ENCODE measurements at places on chromosomes 2 and 18.
A peak's percentile ranks its signal among the peaks of the same experiment; 100 is the strongest.

- DNase-seq = no peak
Measured at GRCh38 chr18:58952858-58953257, 88.2 kb downstream of the ZNF532 start.

DNA sequence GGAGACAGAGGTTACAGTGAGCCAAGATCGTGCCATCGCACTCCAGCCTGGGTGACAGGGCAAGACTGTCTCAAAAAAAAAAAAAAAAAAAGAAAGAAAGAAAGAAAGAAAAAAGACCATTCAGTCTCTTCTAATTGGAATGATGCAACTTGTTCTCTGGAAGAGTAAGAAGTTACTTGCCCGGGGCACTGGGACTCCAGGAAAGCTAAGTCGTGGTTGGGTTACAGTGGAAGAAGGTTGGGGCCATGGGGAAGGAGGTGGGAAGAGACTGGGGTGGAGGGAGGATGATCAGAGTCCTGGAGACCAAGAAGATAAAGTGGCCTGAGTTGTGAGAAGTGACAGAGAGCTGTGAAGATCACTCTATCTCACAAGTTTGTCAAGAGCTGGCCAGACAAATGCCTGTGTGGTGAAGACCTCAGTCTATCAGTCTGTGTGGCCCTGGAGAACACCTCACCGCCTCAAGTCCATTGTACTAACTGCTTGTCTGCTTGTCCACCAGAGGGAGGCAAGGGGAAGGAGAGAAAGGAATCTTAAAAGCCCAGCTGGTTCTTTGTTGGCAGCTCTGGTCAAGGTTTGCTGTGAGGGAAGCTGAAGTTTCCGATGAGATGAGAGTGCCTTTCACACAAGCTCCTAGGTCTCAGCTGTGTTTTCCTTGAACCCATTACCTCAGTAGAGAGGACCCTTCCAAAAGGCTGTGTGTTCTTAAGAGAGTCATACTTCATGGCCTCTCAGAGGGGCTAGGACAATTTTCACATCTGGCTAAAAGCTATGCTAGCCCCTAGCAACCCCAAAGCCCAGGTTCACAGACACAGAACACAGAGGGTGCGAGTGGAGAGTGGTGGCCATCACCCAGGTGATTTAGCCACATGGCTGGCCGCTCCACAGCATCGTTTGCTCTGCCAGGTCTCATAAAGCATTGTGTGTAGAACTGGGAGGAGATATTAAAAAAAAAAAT lies 72.0 kb upstream of the TMEM178A start:
- DNase-seq = peak; percentile 9

GRCh38 chr18:3458952-3459853 lies 9.2 kb downstream of the TGIF1 start:
- no peak for DNase-seq

DNA sequence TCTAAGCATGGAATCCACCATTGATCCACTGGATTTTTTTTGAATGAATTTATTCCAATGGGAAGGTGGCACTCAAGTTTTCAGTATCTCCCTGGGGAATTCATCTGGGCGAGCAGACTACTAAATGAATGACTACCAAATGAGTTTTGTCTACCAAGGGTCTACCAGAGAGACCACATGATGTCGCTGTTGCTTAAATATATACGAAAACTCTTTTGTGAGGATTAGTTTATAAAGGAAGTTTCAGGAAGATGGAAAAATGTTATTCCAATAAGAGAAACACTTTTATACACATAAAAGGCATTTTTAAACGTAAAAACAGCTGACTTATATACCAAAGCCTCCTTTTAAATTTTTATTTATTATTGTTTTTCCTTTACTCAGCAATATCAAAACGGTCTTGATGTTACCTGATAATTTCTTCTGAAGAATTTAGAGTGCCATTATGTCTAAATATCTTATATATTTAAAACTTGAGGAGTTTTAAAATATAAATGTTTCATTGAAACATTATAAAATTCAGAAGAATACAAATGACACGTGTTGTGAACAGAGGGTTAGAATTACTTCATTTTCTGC lies 139.7 kb downstream of the HRH4 start:
- peak; percentile 86 for DNase-seq

DNA sequence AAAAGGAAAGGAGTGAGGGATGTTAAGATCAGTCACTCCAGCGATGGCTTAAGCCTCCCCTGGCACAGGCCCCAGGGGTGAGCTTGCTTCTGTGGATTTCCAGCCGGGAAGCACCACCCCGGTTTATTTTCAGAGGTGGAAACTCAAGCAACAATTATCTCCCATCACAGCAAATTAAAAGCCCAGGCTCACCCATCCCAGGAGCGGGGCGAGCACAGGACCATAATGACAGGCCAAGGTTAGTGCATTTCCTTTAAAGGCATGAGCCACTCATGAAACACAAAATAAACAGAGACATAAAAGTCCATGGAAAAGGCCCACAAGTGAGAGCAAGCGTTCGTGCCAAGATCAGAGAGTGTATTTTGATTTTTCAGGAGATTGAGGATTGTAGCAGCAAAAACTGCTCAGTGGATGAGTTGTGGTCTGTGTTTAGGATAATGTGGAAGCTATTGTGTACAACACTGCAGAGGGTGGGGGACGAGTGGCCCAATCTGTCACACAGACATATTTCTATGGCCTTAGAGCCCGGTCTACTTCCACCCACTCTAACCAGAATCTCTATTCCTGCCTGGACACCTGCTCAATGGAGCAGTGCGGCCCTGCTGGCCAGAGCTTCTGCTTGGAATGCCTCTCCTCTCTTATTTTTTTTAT lies 111.4 kb upstream of the CDC42EP3 start:
- DNase-seq = no peak

DNA sequence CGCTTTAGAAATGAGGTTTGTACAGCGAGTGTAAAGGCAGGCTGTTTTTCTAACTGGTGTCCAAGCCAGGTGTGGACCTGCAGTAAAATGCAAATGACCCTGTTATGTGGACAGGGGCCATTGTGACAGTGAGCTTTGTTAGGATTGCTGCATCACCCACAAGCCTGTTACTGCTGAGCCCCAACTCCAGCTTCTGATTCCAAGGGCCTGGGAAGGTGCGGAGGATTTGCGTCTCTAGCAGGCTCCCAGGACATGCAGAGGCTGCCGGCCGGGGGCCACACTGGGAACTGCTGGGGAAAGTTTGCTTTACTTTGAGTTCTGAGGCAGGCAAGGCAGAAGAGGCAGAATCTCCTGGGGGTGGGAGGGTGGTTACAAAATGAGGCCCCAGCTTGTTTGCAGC lies 164.1 kb downstream of the GLI2 start:
- no peak for DNase-seq

GRCh38 chr18:79468119-79468789 lies 72.5 kb downstream of the NFATC1 start:
- DNase-seq = no peak

DNA sequence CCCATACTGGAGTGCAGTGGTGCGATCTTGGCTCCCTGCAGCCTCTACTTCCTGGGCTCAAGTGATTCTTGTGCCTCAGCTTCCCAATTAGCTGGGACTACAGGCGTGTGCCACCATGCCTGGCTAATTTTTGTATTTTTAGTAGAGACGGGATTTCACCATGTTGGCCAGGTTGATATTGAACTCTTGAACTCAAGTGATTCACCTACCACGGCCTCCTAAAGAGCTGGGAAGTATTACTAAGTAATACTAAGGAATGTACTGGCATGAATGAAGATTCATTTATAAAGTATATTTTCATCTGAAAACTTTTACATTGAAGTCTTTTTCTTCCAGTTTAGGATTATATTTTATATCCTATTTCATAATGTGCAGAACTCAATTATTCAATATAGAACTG lies 38.1 kb downstream of the NUP35 start:
- no peak for DNase-seq

DNA sequence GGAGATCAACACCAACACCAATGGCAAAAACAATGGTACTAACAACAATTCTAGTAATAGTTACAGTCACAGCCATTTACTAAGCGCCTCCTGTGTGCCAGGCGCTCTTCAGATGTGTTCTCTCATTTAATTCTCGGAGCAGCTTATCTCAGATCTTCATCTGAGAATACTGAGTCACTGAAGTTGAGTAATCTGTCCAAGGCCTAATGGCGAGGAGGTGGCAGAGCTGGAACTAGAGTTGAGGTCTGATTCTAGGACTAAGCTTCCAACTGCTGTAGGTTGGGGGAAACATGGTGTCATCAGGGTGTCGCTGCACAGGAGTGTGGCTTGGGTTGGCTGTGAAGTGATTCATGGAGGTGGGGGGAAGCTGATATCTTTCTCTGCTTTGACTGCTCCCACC lies 156.1 kb downstream of the DYSF start:
- DNase-seq = no peak

DNA sequence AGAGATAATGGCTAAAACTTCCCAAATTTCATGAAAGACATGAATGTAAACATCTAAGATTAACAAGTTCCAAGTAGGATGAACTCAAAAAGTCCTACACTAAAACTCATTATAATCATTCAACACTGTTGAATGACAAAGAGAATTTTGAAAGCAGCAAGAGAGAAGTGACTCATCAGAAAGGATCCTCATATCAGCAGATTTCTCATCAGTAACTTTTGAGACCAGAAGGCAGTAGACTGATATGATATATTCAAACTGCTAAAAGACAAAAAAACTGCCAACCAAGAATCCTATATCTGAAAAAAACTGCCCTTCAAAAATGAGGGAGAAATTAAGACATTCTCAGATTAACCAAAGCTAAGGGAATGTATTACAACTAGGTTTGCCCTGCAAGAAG lies 130.6 kb upstream of the OTX1 start:
- no peak for DNase-seq

DNA sequence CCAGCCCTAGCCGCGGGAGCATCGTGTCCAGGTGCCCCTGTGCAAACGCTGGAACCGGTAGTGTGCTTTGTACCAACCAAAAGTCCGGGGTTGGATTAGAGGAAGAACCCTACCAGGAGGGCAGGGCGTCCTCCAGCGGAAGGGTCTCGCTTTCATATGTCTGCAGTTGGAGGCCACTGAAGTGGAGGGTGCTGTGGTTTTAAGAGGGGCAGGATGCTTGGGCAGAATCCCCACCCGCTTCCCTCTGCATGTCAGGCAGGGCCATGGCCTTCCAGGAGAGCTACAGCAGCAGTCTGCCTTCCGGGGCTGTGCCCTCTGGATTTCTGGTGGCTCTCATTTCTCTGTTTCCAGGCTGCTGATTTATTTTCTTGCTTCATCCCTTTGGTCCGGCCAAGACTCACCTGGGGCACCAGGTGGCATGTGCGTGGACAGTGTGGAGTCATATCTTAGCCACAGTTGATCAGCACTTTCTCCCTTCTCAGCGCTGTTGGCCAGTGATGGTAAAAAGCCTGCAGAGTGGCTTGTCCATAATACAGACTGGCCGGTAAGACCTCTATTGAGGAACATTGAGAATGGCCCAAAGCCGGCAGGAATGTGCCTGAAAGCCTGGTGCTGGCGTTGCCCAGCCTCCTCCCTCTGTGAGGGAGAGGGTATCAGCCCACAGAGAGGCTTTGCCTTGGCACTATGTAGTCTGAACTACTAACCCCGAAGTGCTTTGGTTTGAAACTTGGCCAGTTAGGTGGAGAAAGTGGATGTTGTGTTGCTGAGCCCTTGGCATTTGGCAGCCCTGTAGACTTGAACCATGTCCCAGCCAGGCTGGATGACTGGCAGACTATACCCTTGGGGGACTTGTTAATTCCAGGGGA lies 1.8 kb downstream of the AGAP1 start:
- DNase-seq = peak; percentile 8

DNA sequence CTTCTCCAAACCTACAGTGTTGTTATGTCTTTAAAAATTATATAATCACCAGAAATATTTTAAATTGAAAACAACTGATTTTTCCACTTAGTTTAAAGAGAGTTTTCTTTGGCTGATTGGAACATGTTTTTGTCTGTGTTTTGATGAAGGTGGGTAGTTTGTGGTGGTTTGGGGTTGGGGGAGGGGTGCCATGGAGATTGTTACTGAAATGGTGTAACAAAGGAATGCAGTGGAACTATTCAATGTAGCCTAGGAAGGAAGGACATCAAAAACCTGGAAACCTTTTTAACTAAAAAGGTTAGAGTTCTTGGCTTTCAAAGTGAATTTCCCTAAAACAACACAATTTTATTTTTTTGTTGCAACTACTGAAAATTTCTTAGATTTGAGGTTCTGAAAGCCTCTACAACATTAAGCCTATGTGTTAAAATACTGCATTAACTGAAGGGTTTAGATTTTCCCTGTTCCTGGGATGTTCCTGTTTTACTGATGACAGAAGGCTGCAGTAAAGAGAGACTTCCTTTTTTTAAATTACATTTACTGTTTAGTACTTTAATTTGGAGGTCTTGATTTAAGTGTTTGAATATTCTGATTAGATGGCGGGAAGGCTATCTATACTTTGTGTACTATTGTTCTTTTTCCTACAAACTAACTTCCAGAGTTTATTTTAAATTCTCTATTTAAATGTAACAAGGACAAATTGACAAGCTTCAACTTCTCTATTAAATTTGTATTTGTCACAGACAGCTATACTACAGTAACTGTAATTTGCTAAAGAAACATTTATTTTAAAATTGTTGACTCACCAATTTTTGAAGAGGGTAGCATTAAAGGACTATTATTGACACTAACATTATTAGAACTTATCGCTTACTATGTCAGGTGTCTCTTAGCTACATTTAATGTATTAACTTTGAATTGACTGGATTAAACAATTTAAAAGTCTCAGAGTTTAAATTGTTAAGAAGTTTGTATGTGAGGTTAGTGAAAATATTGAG lies 87.7 kb downstream of the LIMS1 start:
- no peak for DNase-seq

DNA sequence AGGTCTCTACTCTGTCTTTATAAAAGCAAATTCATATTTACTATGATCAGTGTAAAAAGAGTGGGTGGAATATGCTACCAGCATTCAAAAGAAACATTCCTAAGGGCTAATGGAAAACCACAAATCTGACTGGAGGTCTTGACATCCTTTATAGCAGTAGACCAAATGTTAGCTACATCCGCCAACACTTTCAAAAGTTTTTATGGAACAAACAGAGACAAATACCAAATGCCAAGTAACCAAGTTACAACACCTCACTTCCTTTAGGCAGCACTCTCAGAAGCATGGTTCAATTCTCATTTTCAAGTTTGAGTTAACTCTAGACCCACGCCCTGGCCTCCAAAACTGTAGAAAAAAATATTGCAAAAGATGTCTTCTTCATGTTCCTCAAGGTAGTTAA lies 78.3 kb upstream of the SETBP1 start:
- DNase-seq = no peak

- no peak for DNase-seq
Measured at GRCh38 chr18:70386582-70386981, 97.7 kb downstream of the SOCS6 start.

DNA sequence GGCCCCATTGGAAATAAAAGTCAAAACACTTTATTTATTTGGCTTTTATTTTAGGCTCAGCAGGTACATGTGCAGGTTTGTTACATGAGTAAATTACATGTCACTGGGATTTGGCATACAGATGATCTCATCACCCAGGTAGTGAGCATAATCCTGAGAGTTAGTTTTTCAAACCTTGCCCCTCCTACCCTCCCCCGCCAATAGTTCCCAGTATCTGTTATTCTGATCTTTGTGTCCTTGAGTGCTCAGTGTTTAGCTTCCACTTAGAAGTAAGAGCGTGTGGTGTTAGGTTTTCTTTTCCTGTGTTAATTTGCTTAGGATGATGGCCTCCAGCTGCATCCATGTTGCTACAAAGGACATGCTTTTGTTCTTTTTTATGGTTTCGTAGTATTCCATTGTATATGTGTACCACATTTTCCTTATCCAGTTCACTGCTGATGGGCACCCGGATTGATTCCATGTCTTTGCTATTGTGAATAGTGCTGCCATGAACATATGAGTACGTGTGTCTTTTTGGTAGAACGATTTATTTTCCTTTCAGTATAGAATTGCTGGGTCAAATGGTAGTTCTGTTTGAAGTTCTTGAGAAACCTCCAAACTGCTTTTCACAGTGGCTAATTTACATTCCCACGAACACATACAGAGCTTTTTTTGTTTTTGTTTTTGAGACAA lies 47.9 kb downstream of the ARMC9 start:
- no peak for DNase-seq

GRCh38 chr2:64139956-64140355 lies 4.3 kb downstream of the PELI1 start:
- no peak for DNase-seq
